Inflammatory macrophage treated with lipopolysaccharide for 1 hour (primary cell): ENCODE measurements at places on chromosomes 3 and 15.
A peak's percentile ranks its signal among the peaks of the same experiment; 100 is the strongest.

DNA sequence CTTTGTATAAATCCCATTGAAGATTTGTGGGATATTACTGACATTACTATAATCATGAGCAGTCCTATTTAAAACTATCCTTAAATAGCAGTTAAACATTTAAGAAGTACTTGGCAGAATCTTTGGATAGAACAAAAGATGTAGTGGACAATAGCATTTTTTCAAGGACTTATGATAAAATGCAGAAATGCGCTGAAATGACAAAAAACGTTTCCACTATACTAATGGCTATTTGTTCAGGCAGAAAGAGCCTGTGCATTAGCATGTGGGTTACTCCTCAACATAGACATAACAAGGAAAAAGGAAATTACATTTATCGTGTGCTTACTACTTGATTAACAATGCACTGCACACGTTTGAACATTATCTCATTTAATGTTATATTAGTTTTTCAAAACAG lies 80.7 kb downstream of the GADL1 start:
- DNase-seq: no peak

DNA sequence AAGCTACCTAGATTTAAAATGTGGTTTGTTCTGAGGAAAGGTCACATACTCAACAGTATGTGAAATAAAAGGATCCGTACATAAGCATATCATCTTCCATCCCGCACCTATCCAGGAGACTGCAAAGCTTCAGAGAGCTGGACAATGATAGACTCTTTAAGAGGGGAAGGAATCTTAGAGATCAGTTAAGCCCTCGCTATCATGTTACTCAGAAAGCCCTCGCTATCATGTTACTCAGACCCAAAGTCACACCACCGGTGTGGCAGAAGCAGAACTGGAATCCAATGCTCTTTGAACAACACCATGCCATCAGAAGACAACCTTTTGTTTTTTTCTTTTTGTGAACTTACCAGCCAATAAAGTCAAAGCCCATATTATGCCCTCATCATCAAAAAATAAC lies 5.8 kb downstream of the ANO10 start:
- no peak for DNase-seq

- DNase-seq: no peak
These were observed 21.0 kb downstream of the STXBP5L start for GRCh38 chr3:120928991-120929390.

DNA sequence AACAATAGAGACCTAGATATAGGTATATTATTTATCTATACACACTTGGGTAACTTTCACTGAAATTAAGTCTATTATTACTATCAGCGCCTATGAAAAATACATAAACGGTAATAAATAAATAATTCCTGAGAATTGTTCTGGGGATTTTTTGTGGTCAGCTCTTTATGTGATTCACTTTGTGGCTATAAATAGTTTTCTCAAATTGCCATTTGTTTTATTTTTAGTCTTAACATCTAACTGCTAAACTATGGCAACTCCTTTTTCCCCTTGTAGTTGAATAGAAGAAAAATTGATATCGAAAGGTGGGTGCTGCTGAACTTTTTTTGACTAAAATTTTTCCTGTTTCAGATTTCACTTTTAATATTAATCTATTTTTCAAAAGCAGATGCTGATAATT lies 189.0 kb downstream of the VGLL3 start:
- DNase-seq: no peak

DNA sequence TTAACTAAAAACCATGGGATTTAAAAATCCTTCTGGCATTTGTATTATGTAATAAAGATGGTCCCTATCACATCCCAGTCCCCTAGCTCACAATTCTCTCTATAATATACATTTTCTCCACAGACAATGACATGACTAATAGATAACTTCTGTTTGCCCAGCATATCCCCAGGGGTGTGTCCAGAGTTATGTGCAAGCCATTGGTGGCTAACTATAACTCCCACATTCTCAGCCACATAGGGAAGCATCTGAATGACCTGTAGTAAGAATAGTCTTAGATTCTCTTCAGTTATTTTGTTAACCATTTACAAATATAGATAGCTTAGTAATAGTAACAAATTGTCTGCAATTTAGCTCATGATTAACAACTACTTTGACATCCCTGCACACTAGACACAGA lies 52.2 kb upstream of the RBSN start:
- peak; percentile 21 for DNase-seq

DNA sequence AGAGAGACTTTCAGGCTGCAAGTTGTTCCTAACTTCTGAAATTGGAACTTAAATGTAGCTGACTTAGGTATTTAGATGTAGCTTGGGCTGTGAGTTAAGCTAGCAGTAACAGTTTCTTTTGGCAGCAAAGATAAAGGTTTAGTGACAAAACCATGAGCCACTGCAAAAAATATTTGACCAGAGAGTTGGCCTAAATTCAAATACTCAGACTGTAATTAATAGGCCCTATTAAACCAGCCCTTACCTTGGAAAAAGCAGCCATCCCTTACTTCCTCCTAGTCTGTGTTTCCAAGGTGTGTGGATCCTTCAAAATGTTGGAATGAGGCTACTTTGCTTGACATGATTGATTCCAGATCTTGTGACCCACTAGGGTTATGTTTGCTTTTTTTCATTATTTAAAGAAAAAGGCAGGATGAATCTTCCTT lies 8.2 kb downstream of the TPM1 start:
- DNase-seq: no peak

DNA sequence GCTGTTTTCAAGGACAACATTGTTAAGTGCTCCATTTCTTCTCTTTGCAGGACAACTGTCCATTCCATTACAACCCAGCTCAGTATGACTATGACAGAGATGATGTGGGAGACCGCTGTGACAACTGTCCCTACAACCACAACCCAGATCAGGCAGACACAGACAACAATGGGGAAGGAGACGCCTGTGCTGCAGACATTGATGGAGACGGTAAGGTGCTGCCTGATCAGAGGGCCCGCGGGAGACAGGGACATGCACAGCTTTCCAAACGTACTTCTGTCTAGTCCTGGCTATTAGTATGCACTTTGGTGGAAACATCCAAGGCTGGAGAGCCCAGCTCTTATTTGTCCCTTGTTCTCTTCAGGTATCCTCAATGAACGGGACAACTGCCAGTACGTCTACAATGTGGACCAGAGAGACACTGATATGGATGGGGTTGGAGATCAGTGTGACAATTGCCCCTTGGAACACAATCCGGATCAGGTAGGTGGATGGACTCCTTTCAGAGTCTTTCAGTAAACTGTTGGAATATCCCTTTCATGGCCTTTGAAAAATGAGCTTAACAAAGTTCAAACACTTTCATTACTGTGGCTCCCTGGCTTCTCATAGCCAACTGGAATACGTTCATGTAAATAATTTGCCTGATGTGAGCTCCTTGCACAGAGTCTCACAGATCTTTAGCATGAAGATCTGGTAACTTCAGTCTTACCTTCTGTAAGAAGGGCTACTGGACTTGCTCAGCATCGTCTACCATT lies 10.4 kb downstream of the THBS1 start:
- no peak for DNase-seq

GRCh38 chr15:42996871-42997270 lies 76.3 kb upstream of the TTBK2 start:
- no peak for DNase-seq

DNA sequence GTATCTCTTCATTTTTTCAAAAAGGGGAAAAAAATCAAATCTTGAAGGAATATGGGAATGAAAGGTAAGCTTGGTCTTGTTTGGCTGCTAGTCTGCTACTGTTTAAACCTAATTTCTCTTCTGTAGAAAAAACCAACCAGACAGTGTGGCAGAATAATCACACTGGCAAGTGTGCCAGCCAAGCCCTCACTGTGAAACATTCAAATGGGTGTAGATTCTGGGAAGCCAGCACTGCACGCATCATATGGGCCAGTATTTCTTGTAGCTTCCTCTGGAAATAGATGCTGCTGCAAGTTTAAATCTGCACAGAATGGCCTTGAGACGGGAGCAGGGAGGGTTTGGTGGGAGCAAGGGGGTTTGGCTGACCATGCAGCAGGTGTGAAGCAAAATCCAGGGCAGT lies 62.1 kb downstream of the POMGNT2 start:
- DNase-seq: no peak

GRCh38 chr3:195524171-195524896 lies 18.8 kb downstream of the PPP1R2 start:
- no peak for DNase-seq

- no peak for DNase-seq
These were observed 653.6 kb downstream of the NLGN1 start for GRCh38 chr3:174051191-174051590.

DNA sequence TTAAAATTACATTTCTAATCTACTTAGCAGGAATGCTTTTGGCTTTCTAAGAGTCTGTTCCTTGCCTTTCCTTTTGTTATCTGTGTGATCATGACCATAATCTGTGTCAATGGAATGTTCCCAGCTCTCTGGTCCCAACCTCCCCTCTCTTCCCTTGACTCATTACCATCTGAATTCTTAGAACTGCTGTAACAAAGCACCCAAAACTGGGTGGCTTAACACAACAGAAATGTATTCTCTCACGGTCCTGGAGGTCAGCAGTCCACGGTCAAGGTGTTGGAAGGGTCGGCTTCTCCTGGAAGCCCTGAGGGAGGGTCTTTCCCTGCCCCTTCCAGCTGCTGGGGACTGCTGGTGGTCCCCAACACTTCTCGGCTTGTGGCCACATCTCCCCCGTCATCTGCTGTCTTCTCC lies 81.1 kb downstream of the LRRK1 start:
- no peak for DNase-seq

DNA sequence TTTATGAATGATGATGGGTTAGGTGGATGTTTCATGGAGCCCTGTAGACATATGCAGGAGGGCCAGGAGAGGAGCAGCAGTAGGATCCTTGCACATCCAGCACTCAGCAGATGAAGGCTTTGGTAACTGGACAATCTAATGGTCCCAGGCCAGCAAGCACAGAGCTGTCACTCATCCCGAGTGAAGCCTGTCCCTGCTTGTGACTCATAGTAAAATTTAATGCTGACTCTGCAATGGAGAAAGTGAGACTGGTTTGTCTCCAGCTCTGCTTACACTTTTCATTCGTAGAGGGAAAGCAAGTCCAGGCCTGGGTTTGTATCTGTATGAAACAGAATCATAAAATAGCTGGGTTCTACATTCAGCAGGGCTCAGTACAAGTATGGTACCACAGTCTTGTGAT lies 131.7 kb downstream of the DTWD1 start:
- DNase-seq: no peak

DNA sequence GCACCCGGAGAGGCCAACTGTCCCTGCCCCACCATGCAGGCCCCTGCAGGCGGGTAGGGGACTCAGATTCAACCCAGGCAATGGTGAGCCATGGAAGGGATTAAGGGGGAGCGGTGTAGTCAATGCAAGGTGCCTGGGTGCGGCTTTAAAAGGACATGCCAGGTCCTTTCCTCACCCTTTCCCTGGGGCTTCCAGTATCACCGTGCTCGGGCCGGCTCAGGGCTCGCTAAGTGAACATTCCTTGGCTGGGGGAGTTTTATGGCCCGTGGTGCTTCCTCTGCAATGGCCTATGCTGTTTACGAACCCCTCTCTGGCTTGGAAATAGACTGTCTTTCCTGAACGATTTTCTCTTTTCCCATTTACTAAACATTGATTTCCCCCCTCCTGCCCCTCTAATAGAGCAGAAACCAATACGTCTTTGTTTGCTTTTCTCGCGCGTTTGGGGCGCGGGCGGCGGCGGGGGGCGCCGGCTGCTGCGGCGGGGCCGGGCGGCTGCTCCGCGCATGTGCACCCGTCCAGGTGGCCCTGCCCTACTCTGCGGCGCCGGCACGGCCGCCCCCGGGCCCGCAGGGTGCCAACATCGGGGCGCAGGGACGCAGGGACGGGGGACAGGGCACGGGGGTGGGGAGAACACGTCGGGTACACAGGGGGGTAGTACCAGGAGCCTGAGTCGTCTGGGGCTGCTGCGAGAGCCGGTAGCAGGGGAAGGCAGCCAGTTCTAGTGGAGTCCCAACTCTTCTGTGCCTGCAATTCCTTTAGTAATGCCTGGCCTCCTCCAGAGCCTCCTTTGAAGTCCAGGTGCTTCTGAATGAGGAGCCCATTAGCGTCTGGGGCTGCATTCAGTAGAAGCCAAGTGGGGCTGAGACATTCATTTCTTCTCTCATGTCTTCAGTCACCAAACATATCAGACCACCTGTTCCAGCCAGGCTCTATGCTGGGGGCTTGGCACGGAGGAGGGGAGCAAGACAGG lies 26.9 kb upstream of the CACNA2D2 start:
- no peak for DNase-seq

DNA sequence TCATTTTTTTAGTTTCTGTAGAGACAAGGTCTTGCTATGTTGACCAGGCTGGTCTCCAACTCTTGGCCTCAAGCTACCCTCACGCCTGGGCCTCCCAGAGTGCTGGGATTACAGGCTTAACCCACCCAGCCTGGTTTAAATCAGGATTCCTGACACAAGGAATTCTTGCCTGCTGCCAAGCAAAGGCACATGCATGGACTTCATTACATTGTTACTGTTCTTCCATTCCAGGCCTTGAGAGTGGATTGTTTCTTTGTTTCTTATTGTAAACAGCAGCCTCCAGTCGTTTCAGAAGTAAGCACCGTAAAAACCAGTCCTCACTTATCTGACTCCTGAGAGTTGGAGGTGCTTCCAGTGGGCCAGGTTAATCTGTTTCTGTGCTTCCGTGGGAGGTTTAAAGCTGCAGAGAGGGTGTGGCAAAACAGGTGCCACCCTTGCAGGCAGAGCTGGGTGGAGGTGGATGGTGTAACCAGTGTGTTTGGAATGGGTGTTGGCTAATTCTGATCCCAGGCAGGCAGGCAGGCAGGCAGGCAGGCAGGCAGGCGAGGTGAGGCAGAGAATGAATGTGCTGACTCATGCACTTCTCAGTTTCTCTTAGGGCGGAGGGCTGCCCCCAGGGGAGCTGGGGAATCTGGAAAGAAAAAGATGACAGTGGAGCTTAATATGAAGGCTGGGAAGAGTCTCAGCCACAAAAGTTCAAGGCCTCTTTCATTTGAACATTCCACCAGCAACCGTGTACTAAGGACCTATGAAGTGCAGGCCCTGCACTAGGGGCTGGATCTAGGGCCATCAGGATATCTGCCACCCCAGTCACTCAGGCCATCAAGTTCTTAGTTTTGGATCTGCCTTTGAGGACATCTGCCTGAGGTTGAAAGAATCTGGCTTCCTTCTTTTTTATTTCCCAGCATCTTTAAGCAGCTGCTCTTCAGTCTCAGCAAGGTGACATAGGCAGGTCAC lies 37.0 kb upstream of the CDCP1 start:
- no peak for DNase-seq

- no peak for DNase-seq
These were observed 310.6 kb downstream of the MAGI1 start for GRCh38 chr3:65728138-65728537.

GRCh38 chr15:90412356-90413194 lies 24.5 kb downstream of the IQGAP1 start:
- peak; percentile 89 for DNase-seq

DNA sequence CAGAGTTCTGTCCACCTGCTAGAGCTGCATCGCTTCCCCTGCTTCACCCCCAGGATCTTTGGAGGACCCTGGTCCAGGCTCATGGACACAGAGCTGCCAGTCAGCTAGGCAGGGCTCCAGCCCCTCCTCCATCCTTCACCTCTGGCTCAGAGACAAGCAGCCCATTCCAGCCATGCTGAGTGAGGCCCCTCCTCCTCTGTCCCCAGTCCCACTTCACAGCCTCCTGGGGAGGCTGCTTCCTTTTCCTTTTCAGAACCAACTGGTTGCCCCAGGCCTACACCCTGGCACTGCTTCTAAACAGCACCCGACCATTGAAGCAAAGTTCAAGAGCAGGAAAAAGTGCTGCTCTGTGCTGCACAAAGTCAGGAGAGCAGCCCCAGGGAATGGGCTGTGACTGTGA lies 22.2 kb downstream of the IQSEC1 start:
- no peak for DNase-seq

GRCh38 chr15:85756411-85757072 lies 38.2 kb downstream of the KLHL25 start:
- DNase-seq: peak; percentile 72
